Karpas-422 (cell line): ENCODE measurements at places on chromosomes 16 and 17. TPM values are rescaled to one million over a fixed set of nuclear protein-coding genes. Genes with fewer than 3 reads are reported as not detected.
A peak's percentile ranks its signal among the peaks of the same experiment; 100 is the strongest.

DNA sequence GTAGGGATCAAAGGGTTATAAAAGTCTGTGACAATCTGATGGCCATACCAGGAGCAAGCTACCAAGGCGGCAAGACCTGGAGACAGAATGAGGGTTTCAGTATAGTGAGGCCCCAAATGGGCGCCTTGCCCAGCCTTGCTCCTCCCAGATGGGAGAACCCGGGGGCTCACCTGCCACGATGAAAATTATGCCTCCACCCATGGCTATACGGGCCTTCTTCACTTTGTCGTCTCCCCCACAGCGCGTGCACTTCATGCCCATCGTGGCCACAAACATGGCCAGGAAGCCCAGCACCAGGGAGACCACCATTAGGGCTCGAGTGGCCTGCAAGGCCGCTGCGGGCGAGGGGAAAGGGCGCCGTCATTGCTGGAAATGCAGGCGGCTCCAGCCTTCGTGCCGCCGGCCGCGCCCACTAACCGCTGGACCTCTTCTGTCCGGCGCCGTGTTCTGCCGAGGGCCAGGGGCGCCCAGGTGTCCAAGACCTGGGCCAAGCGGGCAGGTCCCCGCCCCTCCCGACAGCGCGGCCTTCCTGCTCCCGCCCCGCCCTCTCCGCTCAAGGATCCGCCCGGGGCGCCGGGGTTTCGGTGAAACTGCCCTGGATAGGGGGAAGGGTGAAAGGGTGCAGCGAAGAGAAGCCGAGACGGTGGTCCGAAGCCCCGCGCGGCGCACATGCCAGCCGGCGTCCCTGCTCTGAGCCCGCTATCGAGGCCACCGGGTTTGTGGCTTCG is 1.5 kb downstream of the CLDN7 start:
- no peak overlapping the region for H3K27ac ChIP-seq
- no peaks in the 10 kb centered on the region for H3K4me1 ChIP-seq
- H3K4me3 ChIP-seq: no peak overlapping the region
- no peak for DNase-seq
- no peaks in the 10 kb centered on the region for H3K27me3 ChIP-seq

The NOG gene
- not detected in 2 replicates for total RNA-seq

DNA sequence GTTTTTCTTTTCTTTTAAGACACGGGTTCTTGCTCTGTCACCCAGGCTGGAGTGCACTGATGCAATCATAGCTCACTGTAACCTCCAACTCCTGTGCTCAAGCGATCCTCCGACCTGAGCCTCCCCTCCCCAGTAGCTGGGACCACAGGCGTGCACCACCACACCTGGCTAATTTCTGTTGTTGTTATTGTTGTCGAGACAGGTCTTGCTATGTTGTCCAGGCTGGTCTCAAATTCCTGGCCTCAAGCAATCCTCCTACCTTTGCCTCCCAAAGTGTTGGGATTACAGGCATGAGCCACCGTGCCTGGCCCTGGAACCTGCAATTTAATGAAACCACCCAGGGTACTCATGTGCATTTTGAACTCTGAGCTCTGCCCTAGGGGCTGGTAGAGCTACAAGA is 24.1 kb downstream of the JUP start:
- no peak overlapping the region for H3K4me3 ChIP-seq
- no peaks in the 10 kb centered on the region for H3K27me3 ChIP-seq
- DNase-seq: no peak

DNA sequence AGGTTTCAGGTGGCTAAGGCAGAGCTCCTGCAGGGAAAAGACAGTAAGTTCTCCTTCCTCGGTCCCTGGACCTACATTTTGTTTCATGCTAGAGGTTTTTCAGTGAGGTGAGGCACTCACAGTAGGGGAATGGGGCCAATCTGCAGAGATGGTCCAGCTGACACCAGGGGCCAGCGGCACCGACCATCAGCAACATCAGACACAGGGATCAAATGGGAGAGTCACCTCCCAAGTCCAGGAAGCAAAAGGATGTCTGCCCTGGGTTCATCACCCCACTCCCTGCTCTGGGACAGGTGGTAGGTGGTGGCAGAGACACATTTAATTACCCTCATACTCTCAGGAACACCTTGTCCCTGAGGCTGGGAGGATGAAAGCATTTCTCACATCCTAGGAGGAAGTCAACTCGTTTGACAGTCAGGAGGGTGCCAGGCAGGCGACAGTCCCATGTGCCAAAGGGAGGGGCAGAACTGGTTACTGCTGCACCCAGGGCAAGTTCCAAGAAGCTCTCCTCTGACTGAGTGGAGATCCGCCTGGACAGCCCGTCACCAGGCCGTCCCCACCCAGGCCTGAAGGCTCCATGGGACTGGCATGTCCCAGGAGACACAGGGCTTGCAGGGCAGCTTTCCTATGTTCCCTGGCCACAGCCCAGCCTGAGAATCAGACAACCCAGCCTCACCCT is 19.2 kb downstream of the ATP6V0D1 start:
- no peak for DNase-seq
- H3K27ac ChIP-seq: no peak overlapping the region
- H3K4me1 ChIP-seq: peaks cover 14% of the 10 kb centered on the region
- H3K27me3 ChIP-seq: no peaks in the 10 kb centered on the region
- no peaks in the 10 kb centered on the region for H3K36me3 ChIP-seq

DNA sequence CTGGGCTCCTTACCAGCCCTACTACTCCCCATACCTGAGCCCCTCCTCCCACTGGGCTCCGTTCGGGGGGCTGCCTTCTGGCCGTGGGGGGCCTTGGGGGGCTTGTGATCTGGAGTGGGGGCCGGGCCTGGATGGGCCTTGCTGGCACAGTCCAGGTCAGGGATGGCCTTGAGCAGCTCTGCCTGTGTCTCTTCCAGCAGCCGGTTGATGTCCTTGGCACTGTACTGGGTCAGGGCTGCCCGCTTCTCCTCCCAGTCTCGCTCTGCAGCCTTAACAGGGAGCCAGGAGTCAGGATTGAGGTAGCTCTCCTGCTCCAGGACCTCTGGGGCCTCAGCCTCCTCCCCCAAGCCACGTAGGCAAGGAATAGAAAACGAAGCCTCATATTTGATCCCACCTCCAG is 54.6 kb downstream of the SRCIN1 start:
- no peaks in the 10 kb centered on the region for H3K36me3 ChIP-seq
- no peaks in the 10 kb centered on the region for H3K4me1 ChIP-seq
- DNase-seq: no peak

- peaks cover 58% of the 10 kb centered on the region for H3K4me1 ChIP-seq
- DNase-seq: peak; percentile 56
- H3K27ac ChIP-seq: peak overlapping the region; percentile 91
- peak overlapping the region; percentile 94 for H3K4me3 ChIP-seq
- peaks cover 43% of the 10 kb centered on the region for H3K36me3 ChIP-seq
- no peaks in the 10 kb centered on the region for H3K27me3 ChIP-seq
Observed at GRCh38 chr17:76735586-76736348, 1.4 kb downstream of the SRSF2 start.

GRCh38 chr16:89391-90302 is 11.6 kb downstream of the MPG start:
- DNase-seq: no peak
- H3K36me3 ChIP-seq: no peaks in the 10 kb centered on the region; the same call in 1 of the 2 replicates
- no peak overlapping the region for H3K4me3 ChIP-seq
- H3K27me3 ChIP-seq: no peaks in the 10 kb centered on the region
- no peak overlapping the region for H3K27ac ChIP-seq

DNA sequence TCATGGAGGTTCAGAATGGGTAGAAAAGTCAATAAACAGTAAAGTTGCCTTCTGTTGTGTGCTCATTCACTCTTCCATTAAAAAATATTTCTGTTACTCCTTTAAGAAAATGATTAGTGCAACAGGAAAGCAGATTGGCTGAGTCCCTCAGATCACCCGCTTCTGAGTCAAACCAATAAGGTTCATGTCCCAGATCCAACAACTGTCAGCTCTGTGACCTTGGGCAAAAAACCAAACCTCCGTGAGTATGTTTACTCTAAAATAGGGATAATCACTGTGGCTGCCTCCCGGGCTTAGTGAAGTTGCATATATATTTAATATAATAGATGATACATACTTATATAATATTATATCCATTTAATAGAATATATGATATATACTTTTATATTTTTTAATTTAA is 698.5 kb upstream of the RBFOX1 start:
- no peak overlapping the region for H3K4me3 ChIP-seq
- no peaks in the 10 kb centered on the region for H3K36me3 ChIP-seq
- no peaks in the 10 kb centered on the region for H3K27me3 ChIP-seq

DNA sequence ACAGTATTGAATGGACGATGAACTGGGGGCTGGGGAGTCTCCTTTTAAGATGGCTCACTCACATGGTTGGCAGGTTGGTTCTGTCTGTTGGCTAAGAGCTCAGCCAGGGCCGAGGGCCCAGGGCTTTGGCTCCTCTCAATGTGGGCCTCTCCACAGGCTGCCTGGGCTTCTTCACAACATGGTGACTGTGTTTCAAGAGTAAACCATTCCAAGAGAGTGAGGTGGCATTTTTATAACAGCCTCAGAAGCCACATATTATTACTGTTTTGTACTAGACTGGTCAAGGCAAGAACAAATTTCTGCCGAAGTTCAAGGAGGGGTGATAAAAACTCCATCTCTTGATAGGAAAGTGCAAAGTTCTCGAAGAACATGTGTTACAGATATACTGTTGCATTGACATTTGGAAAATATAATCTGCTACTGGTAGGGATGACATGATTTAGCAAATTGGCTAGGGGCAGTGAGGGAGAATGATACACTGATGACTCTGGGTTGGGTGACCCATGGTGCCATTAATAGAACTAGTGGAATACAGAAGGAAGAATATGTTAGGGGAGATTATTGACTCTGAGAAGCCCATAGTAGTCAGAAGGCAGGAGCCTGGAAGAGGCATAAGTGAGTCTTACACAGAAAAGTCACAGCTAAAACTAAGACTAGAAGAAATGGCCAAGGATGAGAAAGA is 13.7 kb downstream of the KRABD2 start:
- H3K27ac ChIP-seq: no peak overlapping the region
- no peaks in the 10 kb centered on the region for H3K27me3 ChIP-seq
- DNase-seq: no peak
- H3K4me3 ChIP-seq: no peak overlapping the region
- H3K36me3 ChIP-seq: no peaks in the 10 kb centered on the region
- H3K4me1 ChIP-seq: no peaks in the 10 kb centered on the region

- H3K4me3 ChIP-seq: no peak overlapping the region
- H3K36me3 ChIP-seq: no peaks in the 10 kb centered on the region
- no peaks in the 10 kb centered on the region for H3K27me3 ChIP-seq
- DNase-seq: no peak
- no peak overlapping the region for H3K27ac ChIP-seq
Observed at GRCh38 chr17:76498876-76499251, 2.4 kb downstream of the RHBDF2 start.

The CENPN gene
- total RNA-seq: 24.4 and 80.4 TPM in 2 replicates

DNA sequence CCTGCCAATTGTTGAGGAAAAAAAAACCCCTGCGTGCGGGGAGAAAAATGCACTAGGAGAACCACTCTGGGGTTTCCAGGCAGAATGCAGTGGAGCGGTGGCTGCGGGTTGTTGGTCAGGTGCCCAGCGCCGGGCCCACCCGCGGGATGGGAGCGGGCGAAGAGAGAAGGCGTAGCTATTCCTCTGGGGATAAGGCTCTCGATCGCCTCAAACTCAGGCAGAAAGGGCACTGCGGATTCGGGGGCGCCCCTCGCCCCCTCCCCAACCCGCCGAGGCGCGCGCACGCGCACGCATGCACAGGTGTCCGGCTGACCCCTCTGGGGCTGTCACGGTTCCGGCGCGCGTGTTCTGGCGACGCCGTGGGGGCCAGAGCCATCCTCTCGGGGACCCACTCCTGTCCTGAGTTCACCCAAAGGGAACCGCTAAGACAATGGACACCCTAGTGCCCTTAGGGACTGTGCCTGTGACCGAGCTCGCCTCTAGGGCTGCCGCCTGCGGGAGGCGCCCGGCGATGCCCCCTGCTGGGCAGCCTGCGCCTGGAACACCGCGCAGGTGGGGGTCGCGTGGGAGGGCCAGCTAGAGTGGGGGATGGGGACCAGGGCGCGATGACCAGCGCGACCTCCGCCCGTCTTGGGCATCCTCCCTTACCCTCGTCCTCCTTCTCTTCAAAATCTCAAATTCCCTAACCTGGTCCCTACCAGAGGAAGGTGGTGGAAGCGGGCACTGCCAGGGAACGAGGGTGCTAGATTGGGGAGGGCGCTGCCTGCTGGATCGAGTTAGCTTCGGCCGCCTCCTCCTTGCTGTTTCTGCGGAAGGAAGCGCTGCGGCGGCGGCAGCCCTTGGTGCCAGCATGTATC is 14.4 kb upstream of the CBX8 start:
- no peaks in the 10 kb centered on the region for H3K36me3 ChIP-seq
- peaks cover 39% of the 10 kb centered on the region for H3K4me1 ChIP-seq
- H3K27me3 ChIP-seq: no peaks in the 10 kb centered on the region
- H3K27ac ChIP-seq: no peak overlapping the region
- H3K4me3 ChIP-seq: peak overlapping the region; percentile 74
- peak; percentile 83 for DNase-seq

The CCL1 gene
- total RNA-seq: not detected in 2 replicates

- no peaks in the 10 kb centered on the region for H3K27me3 ChIP-seq
- no peak for DNase-seq
- no peaks in the 10 kb centered on the region for H3K36me3 ChIP-seq
- no peak overlapping the region for H3K27ac ChIP-seq
- no peak overlapping the region for H3K4me3 ChIP-seq
Observed at GRCh38 chr17:72561266-72561665, 440.4 kb downstream of the SOX9 start.

The SLC47A1 gene
- not detected in 2 replicates for total RNA-seq

The CNGB1 gene
- not detected in 2 replicates for total RNA-seq

The GP2 gene
- total RNA-seq: not detected in 2 replicates

The ATP2A3 gene
- 101 and 204 TPM in 2 replicates for total RNA-seq

The KCNH6 gene
- not detected in 2 replicates for total RNA-seq

- peaks cover 32% of the 10 kb centered on the region for H3K4me1 ChIP-seq
- H3K27me3 ChIP-seq: no peaks in the 10 kb centered on the region
- no peak overlapping the region for H3K27ac ChIP-seq
- H3K4me3 ChIP-seq: no peak overlapping the region
- no peaks in the 10 kb centered on the region for H3K36me3 ChIP-seq
- DNase-seq: peak; percentile 12
Observed at GRCh38 chr17:29710520-29710884, 87.8 kb upstream of the CORO6 start.

GRCh38 chr16:2663553-2664546 is 18.5 kb upstream of the KCTD5 start:
- no peaks in the 10 kb centered on the region for H3K36me3 ChIP-seq
- DNase-seq: no peak
- no peaks in the 10 kb centered on the region for H3K27me3 ChIP-seq
